C1 segment of cervical spinal cord (tissue), 14 donors: ENCODE measurements at places on chromosomes 2 and 18.
A peak's percentile ranks its signal among the peaks of the same experiment; 100 is the strongest.

DNA sequence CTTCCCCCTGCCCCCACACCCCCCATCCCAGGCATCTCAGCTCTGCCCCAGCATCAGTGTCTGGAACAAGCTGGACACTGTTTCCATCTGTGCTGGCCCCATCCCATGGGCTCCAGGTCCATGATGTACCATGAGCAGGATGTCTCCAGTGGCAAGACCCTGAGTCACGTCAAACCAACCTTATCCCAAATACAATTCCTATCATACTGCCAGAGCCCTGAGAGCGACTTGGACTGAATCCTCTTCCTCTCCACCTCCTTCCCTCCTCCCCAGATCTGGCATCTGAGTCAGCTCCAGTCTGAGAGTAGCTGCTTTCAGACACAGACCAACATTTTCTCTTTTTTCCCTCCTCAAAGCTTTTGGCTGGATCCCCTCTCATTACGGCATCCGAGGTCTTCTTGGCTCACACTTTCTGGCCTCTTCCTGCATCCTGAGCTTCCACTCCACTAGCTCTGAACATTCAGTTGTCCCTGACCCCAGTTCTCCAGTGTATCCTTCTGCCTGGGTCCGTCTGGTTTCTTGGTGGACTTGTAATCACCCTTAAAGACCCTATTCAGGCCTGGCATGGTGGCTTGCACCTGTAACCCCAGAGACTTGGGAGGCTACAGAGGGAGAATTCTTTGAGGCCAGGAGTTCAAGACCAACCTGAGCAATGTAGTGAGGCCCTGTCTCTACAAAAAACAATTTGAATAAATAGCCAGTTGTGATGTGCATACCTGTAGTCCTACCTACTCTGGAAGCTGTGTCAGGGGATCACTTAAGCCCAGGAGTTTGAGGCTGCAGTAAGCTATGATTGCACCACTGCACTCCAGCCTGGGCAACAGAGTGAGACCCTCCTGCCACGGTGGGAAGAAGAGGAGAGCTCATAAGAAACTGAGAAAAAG is 68.3 kb downstream of the ACKR3 start:
- no peak for DNase-seq

DNA sequence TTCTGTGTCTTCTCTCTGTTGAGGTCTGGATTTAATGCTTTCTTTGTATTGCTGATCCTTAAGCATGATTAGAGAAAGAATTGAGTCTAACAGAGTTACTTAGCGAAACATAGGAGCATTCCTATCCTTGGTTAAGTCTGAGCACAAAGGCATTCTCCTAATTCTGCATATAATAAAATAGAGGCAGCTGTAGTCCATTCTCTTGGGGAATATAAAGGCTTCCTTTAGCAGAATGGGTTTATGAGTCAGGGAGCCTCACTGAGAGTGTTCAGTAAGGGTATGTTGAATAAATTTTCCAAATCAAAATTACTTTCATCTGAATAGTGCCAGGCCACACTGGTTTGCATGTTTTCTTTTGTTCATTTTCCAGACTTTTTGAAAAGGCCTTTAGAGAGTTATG is 101.5 kb downstream of the GALNT1 start:
- DNase-seq: no peak

- DNase-seq: no peak
Measured at GRCh38 chr2:237629739-237630138, 2.4 kb downstream of the LRRFIP1 start.

- DNase-seq: no peak
Measured at GRCh38 chr18:46623541-46623940, 33.5 kb downstream of the LOXHD1 start.

DNA sequence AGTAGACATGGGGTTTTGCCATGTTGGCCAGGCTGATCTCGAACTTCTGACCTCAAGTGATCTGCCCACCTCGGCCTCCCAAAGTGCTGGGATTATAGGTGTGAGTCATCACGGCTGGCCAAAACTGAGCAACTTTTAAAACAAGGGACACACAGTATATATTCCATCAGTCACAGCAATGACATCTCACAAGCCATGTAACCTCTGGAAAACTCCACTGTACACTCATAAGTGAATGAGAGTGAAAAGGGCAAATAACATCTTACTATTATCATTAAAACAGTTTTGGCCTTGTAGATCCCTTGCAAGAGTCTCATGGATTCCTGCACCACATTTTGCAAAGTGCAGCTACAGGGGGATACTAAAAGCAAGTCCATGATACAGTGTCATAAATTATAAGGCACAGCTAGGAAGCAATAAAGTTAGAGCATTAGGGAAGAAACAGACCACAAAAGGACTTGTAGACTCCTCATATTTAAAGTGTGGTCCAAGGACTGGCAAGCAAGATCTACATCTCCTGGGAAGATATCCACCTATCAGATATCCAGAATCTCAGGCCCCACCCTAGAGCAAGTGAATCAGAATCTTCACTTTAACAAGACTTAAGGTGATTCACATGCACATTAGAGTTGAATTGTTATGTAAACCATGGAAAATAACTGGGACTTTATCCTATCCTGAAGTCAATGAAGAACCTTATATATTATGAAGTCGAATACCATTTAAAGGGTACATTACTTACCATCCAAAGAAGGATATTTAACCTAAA is 5.7 kb downstream of the SMC6 start:
- no peak for DNase-seq

GRCh38 chr2:18795906-18796305 is 206.5 kb upstream of the NT5C1B start:
- no peak for DNase-seq

- peak; percentile 32 for DNase-seq
Measured at GRCh38 chr2:15941481-15941850, 1.1 kb downstream of the MYCN start.

DNA sequence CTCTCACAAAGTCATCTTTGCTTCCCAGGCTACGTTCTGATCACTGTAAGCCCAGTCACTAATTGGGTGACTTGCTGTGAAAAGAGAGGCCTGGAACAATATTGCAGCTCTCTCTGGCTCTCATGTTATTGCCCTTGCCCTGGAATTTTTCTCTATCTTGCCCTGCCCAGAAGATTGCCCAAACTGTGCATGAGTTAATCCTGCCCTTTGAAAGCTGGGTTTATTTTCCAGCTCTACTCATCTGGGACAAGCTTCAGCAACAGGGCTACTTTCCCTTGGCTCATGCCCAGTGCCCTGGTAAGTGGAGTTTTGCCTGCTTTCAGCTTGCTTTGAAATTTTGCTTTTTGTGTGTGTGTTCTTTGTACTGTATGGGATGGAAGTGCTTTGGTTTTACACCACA is 6.9 kb upstream of the EHBP1 start:
- DNase-seq: no peak

- DNase-seq: no peak
Measured at GRCh38 chr2:96876269-96877041, 6.6 kb upstream of the SEMA4C start.

DNA sequence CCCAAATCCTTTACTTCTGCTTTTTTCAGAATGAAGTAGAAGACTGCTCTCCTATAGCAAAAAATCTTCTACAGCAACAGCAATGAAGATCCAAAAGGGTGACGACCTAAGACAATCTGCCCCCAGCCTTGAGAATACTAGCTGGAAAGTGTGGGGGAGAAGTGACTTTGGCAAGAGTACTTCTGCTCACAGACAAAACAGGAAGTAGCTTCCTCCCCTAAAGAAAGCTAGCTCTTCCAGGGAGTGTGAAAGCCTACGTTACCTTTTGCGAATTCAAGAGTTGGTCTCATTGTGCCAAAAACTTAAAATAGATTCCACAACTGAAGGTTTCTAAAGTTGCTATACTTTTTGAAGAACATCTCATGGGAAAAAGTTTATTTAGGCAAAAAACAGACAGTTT is 1069.2 kb upstream of the CHAC2 start:
- no peak for DNase-seq

- DNase-seq: no peak
Measured at GRCh38 chr2:209368406-209368805, 55.4 kb upstream of the MAP2 start.

DNA sequence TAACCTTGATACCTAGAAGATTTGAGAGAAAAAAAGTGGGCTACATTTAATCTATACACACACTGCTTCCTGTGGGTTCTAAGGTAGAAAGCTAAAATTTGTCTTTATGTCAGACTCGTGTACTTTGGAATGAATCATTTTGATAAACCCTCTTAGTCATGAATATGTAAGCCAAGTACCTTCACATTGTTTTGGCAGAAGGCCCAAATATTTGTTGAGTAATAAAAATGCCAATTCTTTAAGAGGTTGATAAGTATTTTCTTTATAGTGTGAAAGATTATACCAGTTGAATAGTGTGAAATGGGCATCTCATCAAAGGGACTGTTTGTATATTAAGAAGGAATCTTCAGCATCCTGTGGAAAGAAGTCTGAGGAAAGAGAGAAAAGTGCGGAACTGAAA is 1464.7 kb upstream of the ZEB2 start:
- DNase-seq: no peak

DNA sequence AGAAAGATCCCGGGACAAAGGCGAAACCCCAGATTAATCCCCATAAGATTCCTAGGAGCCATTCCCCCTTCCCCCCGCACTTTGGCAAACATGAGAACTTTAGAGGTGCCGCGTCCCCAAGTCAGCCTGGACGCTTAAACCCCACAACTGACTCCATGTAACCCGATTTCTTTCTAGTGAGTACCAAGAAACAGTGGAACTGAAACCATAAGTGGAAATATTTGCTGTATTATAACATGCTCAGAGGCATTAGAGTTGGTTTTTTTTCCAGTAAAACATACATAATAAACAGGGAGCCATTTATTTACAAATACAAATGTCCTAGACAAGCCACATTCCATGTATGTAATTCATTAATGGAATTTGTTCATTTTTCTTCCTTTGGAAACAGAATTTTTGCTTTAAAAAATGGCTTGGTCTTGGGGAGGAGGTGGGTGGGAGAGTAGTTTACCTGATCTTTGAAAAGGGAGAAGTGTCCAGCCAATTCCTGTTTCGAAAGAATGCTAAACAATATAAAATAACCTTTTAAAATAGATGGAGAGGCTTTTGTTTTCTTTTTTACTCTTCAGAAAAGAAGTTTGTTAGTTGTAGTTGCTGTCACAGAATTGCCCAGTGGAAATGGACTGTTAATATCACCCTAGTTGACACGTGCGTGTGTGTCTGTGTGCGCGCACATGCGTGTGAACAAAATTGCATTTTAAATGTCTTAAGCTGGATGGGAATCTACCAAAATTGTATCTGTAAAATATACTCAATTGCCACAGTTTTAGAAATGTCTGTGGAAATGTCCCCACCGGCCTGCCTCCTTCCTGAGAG is 10.6 kb downstream of the POU3F3 start:
- DNase-seq: no peak

DNA sequence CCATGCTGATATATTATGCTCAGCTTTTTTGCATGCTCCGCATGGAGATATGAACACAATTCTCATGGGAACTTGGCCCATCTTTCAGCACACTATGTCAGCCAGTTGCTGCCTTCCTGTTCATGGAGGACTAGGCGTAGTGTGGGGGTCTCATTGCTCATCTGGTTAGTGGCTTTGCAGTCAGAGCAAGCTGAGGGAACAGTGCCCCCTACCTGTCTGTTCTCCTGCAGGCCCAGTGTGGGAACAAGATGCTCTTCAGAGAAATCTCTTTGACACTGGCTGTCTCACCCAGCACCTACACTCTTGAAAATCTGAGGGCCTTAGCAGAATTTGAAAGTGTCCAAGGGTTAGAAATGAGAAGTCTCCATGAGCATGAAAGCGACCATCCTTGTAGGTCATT is 47.1 kb downstream of the SPTBN1 start:
- DNase-seq: peak; percentile 15

DNA sequence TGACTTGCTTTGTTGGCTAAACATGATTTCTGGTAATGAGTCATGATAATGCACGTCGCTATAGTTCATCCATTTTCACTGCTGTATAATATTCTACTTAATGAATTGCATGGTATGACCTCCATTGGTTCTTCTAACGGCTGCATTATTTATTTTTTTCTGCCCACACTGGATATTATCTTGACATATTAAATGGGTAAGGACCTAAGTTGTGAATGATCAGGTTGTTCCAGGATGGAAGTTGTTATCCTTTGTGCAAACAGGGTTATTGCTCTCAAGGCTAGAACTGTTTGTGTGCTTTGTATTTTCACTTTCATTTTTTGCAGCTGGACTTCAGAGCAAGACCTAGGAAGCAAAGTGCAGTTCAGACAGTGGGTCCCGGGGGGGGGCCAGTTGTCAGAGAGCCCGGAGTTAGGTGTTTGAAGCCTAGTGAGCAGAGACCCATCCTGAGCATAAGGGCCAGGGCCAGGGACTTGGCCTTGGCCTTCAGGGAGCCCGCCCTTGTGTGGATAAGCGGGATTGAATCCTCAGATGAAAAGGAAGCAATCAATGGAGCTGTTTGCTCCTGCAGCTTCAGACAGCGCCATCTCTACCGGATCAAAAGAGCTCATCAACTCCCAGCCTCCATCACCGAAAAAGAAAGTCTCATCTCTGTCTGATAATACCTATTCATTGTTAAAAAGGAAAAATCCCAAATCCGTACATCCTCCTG is 48.2 kb downstream of the AGAP1 start:
- DNase-seq: no peak

DNA sequence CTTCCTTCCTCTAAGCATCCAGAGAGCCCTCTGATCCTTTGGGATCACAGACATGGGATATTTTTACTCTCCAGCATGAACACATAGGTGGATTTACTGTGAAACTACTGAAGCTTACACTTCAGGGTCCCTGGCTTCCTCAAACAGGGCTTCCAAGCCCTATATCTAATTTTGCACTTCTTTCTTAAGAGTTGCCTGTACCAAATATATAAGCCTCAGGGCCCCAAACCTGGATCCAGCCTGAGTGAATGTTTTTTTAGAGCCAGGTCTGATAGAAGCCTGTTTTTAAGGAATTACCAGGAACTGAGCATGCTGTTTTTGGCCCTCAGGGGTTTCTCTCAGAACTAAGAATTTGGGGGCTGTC is 13.2 kb upstream of the KCMF1 start:
- no peak for DNase-seq

DNA sequence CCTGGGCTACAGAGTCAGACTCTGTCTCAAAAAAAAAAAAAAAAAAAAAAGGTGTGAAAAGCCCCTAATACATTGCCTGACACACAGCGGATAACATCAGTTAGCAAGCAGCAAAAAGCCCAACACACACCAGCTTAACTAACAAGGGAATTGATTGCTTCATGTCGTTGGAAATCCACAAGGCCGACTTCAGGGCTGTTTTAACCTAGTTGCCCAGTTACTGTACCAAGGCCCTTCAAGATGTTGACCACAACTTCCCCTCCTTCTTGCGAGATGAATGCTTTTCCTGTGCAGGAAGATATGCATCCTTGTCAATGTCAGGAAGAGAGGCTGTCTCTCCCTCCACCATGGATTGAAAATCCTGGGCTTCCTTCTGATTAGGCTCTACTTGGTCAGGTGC is 202.9 kb downstream of the MIB1 start:
- no peak for DNase-seq
